Hepatic stellate cell (primary cell): ENCODE measurements at places on chromosomes 12 and 14.
A peak's percentile ranks its signal among the peaks of the same experiment; 100 is the strongest.

DNA sequence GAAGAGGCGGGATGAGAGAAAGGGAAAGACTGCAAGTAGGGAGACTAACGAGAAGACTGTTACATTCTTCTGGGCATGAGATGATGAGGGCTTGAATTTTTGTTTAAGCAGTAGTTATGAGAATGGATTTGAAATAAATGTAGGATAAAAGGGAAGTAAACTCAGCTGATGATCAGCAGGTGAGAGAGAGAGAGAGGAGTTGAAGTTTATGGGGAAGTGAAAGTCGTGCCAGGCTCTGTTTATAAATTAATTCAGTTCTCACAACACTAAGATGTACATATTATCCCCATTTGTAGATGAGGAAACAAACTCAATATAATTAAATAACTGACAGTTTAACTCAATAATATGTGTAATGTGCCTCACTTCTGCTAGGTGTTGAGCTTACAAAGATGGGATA, 170.0 kb upstream of the RMST start:
- no peak for DNase-seq

- no peak for DNase-seq
These were observed 29.2 kb downstream of the KCNA1 start for GRCh38 chr12:4938900-4939299.

GRCh38 chr14:64857979-64858744, 21.5 kb downstream of the SPTB start:
- DNase-seq, result no peak

DNA sequence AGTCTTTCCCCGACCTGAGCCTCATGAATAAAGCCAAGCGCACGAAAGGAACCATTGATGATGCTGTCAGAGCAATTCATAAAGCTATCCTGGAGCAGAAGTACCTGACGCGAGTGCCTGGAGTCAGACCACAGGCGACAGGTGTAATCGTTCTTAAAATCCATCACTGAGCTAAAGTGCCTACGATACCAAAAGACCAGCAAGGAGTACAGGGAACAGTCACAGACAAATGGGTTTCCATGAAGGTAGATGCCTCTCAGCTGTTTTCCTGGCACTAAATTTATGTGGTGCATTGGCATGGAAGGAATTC, 1.4 kb upstream of the PCED1B start:
- DNase-seq, result no peak

GRCh38 chr14:65237023-65237814, 134.9 kb upstream of the MAX start:
- DNase-seq, result no peak

GRCh38 chr14:102603293-102603907, 11.0 kb downstream of the RCOR1 start:
- DNase-seq, result no peak

DNA sequence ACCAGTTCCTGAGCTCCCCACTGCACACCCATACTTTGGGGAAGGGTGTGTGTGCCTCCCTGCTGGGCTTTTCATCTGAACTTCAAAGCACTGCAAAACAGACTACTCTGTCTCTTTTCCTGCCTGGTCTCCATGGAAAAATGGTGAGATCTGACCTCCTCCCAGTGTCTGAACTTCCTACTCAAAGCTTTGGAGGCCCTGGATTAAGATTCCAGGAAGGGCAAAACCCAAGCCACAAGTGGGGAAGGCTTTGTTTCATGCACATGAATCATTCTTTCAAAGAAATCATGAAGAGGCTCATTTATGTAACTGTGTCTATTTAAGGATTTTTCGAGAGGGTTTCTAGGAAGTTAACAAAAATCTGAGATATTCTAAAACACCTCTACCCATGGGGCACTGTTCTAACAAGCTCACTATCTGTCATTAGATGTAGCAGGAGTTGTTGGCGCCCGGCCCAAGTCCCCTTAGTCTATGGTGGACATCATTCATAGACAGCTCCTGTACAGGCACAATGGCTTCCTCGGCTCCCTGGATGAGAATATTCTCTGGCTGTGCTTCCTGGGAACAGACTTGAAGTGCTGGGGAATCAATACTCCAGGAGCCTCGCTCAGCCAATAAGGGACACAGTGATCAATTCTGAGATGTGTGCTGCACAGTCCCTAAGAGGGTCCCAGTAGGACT, 224.0 kb downstream of the KTN1 start:
- no peak for DNase-seq

GRCh38 chr14:84162633-84163032, 1367.3 kb upstream of the FLRT2 start:
- DNase-seq, result no peak

- DNase-seq, result no peak
These were observed 135.7 kb upstream of the SYT10 start for GRCh38 chr12:33575346-33575745.

DNA sequence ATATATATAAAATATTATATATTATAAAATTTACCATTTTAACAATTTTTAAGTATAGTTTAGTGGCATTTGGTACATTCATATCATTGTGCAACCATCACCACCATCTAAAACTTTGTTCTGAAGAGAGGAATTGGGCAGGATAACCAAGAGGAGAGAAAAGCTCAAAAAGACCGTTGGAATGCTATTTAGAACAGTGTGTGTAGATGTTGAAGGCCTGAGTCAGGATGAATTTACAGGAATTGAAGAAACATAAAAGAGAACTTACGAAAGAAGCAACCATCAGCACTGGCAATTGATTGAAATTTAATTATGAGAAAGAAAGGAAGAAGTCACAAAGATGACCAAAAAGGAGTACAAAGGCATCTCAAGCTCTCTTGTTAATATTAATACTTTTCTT, 196.9 kb upstream of the PWP1 start:
- DNase-seq, result no peak

DNA sequence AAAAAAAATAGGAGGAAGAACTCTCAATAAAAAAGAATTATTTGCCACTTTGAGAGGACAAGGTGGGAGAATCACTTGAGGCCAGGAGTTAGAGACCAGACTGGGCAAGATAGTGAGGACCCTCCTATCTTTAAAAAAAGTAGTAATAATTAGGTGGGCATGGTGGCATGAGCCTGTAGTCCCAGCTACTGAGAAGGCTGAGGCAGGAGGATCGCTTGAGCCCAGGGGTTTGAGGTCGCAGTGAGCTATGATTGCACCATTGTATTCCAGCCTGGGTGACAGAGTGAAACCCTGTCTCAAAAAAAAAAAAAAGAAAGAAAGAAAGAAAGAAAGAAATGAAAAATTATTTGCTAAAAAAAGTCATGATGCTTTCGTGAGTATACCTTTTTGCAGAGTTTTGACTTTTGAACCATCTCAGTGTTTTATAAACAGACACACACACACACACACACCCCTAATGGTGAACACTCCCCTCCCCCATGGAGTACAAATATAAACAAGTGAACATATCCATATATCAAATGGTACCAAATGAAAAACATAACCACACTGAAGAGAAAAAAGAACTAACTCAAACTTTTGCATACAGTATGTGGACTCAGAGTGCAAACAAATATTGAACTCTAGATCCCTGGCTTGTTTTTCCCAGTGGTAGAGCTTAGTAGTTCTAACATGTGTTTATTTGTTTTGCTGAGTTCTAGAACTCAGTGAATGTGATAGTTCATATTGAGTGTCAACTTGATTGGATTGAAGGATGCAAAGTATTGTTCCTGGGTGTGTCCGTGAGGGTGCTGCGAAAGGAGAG, 27.7 kb upstream of the DNM1L start:
- DNase-seq, result no peak

DNA sequence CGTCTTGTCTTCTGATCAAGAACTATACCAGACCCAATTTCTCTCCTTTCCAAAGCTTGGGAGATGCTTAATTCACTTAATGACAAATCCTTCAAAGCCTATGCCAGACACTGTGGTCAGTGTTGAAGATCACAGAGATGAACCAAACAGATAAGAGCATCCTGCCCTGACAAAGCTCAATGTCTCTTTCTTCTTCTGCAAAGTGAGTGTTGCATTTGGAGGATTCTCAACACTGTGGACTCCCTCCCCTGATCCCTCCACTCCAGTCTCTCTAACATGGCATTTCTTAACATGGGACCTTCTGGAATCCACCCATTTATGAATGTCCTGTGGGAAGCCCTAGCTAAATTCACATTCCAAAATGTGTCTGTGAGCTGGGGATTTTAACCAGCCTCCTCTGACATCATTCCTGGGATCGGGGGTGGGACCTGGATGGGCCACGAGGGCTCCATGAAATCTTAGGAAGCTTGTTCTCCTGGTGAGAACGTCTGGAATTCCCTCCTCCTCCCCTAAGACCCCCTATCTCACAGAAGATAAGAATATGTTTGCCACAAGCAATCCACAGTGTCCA, 20.3 kb downstream of the SYNE3 start:
- DNase-seq, result peak; percentile 82

DNA sequence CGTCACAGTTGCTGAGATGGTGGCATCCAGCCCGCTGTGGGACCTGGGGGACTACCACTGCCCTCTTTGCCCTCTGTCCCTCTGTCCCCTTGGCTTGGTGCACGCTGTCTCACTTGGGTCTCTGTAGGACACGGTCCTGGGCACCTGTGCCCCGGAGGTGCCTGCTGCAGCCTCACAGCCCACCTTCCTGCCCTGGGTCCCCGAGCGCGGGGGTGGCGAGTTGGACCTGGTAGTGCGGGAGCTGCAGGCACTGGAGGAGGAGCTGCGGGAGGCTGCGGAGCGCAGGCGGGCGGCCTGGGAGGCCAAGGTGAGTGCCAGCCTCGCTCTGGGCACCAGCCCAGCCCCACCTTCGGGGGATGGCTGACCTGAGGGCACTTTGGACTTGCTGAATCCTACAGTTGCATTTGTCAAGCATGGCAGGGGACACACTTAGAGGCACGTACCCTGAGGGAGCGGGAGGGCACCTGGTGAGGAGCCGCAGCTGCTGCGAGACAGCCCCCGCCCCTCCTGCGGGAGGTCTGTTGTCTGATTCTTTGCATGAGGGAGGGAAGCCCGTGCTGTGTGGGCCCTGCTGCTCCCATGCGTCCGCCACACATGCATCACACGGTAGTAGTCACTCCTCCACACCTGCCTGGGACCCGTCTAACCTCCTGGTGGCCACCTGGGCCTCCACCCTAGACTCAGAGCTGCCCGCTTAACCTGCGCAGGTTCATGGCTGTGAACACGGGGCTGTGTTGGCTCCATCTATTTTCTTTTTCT, 6.8 kb downstream of the TEDC1 start:
- DNase-seq, result no peak

DNA sequence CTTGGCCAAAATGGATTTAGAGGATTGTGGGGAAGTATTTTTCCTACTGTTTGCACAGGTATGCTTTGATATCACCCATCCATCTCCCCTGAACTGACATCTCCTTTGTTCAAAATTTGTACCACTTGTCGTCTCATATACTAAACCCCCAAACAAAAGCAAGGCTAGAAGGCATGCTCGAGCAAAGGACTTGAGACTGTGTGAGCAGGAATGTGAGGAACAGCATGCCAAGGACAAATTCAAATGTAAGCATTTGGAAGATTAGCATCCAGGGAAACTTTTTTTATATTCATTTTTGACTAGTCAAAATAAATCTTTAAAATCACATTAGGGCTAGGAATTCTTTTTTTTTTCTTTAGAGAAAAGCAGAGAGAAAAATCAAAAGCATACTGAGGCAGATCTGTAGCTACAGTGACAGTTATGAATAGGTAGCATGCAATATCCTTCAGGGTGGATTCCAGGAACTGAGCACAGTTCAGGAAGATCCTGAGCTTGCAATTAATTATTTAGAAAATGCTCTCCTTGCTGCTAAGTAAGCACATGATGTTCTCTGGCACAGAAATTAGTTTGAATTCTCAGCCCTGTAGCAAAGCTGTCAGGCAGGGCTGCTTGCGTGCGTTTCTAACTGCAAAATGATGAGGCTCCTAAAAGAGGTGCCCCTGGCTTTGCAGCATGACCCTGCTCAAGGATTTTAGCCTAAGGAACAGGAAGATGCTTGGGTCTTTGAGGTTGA, 327.7 kb downstream of the LRIG3 start:
- no peak for DNase-seq

DNA sequence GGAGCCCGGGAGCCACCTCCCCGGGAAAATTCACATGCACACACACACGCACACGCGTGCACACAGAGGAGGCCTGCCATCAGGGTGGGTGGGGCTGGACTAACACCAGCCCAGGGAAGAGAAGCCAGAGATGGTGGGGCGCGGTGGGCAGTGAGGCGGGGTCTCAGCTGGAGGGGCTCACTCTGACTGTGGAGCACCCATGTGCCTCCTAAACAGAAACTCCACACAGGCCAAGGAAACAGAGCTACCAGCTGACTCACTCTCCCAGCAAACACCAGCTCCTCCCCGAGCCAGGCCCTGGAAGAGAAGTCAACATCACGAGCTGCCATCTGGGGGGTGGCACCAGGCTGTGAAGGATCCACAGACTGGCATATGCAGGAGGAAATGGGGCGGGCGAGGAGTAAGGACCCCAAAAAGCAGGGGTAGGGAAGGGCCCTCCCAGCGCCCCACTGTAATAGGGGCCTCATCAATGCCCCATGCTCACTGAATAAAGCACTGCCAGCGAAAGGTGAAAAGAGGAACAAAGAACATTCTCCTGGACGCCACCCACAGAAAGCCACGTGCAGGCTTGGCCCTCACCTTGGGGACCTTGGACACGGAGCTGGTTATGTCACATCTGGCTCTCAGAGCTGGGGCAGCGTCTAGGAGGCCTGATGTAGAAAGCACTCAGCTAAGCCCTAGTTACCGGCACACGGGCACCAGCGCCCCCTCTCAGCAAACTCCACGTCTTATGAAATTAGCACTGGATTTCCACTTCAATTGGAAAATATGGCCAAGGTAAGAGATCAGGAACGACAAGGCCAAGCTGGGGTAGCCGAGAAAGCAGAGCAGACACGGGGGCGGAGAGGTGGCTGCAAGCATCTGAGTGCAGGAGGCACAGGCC, 8.4 kb upstream of the INF2 start:
- peak; percentile 93 for DNase-seq

GRCh38 chr12:67797753-67798152, 149.2 kb downstream of the DYRK2 start:
- DNase-seq, result no peak

DNA sequence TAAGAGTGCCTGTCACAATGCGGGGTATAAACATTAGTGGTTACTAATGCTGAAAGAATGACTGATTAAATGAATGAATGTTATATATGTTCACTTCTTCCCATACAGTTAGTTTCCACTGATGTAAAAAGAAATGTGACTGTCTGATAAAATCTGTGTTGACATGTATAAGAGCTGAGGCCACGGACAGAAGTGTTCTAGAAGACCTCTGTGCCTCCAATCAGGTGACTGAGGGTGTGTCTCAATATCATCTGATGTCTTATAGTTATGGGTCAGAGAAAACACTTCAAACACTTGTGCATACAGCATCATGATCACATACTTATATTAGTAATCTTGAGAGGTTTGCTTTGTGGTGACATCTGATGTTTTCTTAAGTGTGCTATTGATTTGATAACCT, 183.4 kb downstream of the TTC7B start:
- DNase-seq, result no peak
